ENCODE measurements at places on chromosomes 6 and 20.
A peak's percentile ranks its signal among the peaks of the same experiment; 100 is the strongest.

DNA sequence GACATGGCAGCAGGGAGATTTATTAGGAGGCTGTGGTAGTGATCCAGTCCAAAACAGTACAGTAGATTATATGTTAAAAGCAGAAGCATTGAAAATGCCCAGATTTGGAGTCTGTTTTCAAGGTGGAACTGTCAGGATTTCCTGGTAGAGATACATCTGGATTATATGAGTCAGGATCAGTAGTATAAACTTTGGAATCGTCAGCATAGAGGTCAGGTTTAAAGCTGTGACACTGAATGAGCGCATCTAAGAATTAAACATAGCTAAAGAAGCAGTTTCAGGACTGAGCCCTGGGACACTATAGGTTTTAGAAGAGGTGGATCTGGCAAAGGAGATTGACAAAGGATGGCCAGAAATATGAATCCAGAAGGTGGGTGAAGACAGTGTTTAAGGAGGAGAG is 60.4 kb downstream of the RNF144B start:
- no peak for DNase-seq

DNA sequence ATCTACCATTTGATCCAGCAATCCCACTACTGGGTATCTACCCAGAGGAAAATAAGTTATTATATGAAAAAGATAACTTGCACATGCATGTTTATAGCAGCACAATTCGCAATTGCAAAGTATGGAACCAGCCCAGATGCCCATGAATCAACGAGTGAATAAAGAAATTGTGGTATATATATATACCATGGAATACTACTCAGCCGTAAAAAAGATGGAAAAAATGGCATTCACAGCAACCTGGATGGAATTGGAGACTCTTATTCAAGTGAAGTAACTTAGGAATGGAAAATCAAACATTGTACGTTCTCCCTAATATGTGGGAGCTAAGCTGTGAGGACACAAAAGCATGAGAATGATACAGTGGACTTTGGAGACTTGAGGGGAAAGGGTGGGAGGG is 100.0 kb upstream of the ADGRF4 start:
- DNase-seq, result no peak

DNA sequence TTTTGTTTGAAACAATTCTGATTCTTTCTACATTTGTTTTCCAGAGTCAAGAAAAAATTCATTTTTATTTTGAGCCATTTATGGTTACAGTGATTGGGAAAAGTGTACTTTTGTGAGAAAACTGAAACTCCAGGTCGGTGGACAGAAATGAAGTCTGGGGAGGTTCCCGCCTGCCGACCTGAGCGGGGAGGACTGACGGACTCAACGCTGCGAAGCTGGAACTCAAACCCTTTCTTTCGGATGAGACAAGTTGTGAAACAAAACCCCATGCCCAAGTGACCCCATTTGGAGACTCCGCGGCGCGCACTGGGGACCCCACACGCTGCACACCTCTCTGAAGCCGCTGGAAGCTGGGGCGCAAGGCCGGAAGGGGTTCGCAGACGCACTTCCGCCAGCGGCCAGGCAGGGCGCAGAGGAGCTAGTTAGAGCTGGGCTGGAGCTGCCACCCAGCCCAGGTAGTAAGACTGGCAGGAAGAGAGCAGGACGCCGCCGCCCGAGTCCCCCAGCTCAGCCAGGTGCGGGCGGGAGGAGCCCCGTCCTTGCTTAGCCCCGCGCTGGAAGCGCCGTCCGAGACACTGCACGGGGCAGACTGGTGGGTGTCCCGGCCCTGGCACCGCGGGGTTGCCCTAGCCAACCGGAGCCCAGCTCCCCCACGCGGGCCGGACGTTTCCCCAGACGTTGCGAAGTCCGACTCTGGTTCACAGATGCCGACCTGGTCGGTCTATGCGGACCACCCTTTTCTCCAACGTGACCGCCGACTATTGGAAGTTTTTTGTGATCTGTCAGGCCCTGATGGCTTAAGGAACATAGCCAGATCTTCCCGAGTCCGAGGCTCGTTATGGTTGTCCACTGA is 19.8 kb upstream of the ZSCAN16 start:
- peak; percentile 72 for DNase-seq

DNA sequence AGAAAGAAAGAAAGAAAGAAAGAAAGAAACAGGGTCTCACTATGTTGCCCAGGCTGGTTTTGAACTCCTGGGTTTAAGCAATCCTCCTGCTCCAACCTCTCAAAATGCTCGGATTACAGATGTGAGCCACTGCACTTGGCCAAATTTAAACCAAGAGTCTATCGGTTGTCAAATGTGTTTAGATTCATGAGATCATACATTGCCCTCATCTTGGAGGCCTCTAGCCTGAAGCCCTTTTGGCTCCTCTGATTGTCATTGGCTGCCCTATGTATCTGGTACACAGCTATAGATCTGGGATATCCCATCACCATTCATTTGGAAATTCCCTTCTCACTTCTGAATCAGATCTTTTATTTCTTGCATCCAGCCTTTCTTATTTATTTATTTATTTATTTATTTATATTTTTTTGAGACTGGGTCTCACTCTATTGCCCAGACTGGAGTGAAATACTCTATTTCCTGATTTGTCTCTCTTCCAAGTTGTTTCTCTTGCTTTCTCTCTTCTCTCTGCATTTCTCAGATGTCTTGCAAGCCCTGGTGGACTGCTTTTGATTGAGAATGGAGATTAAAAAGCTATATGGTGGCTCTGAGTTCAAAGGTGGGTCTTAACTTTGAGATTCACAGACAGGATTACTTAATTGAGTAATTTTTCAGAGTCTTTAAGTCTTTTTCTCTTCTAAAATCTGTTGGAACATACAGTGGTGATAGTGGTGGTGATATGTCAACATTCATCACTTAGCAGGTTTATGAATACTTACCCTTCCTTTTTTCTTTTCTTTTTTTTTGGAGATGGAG is 121.9 kb downstream of the GJA1 start:
- no peak for DNase-seq

GRCh38 chr6:15994814-15995459 is 133.9 kb upstream of the MYLIP start:
- DNase-seq, result no peak

DNA sequence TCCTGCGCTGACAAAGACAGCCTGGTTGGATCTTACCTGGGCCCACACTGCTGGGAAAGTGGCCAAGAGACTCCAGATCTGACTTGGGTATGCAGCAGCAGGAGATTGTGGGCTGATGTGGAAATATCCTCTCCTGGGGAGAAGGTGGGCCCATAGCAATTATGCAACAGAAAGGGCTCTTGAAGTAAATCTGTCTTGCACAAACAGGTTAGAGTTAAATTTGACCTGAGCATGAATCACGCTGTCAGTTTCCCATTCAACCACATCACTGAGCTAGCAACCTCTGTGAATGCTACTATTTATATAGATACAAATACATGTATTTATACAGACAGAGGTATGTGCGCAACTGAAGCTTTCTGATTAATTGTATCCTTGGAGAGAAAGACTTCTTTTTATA is 28.3 kb upstream of the PDYN start:
- DNase-seq, result no peak

GRCh38 chr6:170222498-170223471 is 68.1 kb downstream of the DLL1 start:
- no peak for DNase-seq

- no peak for DNase-seq
Measured at GRCh38 chr20:62710221-62710885, 1.7 kb downstream of the NTSR1 start.

DNA sequence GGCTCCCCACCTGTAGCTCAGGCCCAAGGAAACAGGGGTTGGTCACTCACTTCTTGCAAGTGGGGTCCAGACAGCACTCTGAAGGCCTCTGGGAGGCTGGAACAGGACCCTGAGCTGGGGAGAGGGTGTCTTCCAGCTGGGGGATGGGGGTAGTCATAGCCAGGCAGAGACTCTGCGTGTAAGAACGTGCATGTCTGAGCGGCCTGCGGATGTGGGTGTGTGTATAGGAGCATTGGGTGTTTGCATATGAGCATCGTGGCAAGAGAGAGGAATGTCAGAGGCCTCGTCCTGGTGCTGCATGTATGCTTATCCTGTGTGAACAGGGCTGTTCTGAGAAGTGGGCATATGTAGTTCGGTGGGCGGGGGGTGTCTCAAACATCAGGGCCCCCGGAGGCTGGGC is 12.1 kb downstream of the BPIFB3 start:
- no peak for DNase-seq

DNA sequence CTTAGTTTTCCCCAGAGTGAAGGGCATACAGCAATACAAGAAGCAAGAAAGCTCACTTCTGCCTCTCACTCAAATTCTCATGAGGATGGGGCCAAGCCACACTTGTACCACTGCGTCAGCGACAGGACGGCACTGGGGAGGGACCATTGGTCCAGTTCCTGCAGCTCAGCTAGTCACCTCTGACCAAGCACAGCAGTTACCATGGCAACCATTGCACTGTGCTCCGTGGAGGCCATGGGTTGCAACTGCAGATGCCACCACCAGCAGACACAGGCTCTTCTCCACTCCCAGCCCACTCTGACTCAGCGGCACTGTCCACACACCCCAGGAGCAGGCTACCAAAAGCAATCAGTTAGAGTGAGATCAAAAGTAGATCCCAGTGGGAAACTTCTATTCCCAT is 441.1 kb upstream of the ARID1B start:
- DNase-seq, result no peak

- DNase-seq, result no peak
Measured at GRCh38 chr20:63028461-63028921, 21.7 kb upstream of the BHLHE23 start.

DNA sequence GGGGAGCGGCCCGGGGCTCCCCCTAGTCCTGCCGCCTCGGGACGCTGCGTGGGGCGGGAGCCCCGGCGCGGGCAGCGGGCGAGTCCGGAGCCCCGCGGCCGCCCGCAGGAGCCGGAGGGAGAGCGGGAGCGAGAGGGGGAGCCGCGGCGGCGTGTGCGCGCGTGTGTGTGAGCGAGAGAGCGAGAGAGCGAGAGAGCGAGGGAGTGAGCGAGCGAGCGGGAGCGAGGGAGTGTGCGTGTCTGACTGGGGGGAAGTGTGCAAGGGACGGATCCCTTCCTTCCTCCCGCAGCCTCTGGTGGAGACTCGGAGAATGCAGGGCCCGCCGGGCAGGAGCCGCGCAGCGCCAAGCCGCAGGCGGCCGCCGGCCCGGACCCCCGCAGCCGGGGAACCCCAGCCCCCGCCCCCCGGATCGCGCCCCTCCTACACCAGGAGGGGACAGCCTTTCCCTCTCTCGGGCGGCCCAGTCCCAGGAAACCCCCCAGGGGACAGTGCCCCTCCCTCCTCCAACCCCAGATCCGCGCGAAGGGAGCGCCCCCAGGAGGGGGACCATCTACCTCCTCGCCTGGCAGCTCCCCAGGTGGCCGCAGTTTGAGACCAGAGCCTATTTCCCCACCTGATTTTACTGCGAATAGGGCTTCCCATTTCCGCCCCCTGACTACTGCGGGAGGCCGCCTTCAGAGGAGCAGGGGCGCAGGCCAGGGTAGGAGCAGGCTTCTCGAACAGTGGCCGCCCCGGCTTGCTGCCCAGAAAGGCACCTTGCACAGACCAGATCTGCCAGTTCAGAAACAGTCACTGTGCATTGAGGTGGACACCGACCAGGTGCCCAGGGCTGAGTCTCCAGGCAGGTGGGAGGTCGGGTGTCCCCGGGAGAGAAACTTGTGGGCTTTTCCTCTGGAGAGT is at the start of gene CDH22:
TSS of gene CDH22 (minus strand) at position 241 of the 900 bp plus-strand sequence. CDS start 57,204 bp downstream, outside the sequence.
- no peak for DNase-seq

DNA sequence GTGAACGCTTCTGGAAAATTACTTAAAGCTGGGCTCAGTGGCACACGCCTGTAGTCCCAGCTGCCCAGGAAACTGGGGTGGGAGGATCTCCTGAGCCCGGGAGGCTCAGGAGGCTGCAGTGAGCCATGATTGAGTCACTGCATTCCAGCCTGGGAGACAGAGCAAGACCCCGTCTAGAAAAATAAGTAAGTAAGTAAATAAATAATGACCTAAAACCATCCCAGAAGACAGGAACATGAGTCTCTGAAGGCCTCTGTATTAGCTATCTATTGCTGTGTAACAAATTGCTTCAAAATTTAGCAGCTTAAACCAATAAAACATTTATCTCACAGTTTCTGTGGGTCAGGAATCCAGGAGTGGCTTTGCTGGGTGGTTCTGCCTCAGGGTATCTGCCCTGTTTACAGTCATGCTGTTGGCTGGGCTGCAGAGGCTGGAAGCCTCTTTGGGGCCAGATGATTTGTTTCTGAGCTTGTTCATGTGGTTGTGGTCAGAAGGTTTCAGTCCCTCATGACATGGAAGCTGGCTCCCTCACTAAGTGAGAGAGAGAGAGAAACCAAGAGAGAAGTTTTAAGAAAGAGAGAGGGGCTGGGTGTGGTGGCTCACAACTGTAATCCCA is 48.4 kb upstream of the NCOA3 start:
- no peak for DNase-seq

DNA sequence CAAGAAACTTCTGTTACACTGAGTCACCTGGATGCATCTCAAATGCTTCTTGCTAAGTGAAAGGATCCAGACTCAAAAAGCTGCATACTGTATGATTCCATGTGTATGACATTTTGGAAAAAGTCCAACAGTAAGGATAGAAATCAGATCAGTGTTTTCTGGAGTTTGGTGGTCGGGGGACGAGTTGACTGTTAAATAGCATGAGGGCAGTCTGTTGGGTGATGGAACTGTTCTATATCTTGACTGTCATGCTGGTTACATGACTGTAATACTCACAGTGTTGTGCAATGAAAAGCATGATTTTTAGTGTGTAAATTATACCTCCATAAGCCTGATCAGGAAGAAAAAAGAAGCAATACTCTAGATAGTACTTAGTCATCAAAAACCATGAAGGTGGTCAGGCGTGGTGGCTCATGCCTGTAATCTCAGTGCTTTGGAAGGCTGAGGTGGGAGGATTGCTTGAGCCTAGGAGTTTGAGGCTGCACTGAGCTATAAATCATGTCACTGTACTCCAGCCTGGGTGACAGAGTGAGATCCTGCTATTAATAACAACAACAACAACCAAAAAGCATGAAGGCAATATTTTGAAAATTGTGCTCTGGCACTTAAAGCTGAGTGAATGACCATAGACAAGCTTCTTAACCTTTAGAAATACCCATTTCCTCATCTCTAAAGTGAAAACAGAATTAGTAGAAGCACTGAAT is 30.5 kb upstream of the SASH1 start:
- DNase-seq, result no peak

DNA sequence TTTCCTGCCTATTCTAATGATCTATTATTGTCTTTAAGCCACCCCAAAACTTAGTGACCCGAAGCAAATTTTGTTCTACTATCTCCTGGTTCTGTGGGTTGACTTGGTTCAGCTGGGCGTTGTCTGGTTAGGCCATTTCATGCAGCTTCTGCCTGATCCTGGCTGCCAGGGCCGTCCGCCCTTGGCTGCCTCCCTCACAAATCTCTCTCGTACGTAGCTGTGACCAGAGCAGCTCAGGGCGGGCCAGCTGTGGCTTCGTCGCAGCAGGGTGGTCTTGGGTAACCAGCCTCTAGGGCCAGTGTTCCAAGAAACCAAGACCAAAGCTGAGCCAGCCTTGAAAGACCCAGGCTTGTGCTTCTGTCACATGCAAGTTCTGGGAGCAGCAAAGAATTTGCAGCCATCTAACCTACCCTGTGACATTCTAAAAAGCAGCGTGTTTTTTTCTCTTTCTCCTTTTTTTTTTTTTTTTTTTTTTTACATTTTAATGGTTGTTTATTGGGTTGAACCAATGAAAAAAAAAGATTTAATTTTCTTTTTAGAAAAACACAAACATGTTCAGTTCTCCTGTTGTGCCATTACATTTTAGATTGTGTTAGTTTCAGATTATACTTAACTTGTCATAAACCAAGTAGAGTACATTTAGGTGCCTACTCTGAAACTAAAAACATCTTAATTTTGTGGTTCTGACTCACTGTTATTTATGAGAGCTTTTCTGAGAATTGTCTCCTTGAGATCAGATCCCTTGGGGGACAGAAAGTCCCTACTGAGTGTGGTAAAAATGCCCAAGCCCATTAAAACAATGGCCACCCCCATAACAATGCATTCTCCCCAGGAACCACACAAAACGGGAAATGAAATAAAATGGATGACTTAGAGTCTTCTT is 83.9 kb downstream of the ZDHHC14 start:
- DNase-seq, result no peak

Measured in activated gamma-delta T cell treated with anti-CD3 and anti-CD28 coated beads, Interleukin-2, amount 50 U/mL, for 16 hours (primary cell).